ENCODE measurements at places on chromosomes 7 and 10. TPM values are rescaled to one million over a fixed set of nuclear protein-coding genes. Genes with fewer than 3 reads are reported as not detected.
A peak's percentile ranks its signal among the peaks of the same experiment; 100 is the strongest.

DNA sequence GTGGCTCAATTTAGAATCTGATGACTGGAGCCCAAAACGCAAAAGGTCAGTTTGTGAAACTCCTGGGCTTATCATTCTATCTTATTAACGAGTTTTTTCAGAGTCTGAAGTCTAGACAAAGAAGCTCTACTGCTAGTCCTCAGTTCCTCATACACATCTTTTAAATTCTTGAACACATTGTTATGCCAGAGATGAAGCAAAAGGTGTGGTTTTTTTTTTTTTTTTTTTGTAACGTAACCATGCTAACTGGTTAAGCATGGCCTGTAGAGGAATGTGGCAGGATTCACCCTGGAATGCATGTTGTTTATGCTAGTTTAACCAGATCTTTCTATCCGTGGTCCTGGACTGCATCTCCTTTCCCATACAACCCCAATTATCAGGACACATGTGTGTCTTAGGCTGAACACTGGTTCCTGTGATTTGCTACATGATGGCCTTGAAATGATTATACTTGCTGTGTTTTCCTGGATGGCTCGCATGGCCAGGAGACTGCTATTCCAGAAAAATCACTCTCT lies 79.3 kb upstream of the MDFIC start:
- H3K36me3 ChIP-seq = no peaks in the 10 kb centered on the region
- H3K27me3 ChIP-seq = no peaks in the 10 kb centered on the region
- H3K4me1 ChIP-seq = no peaks in the 10 kb centered on the region
- DNase-seq = no peak

OPN4 gene
- not detected for total RNA-seq

SPDYE1 gene
- total RNA-seq = not detected

GRCh38 chr10:124030061-124030460 lies 63.3 kb downstream of the CHST15 start:
- no peak overlapping the region for H3K4me3 ChIP-seq
- H3K27ac ChIP-seq = no peak overlapping the region
- no peaks in the 10 kb centered on the region for H3K4me1 ChIP-seq

- no peak for DNase-seq
- H3K27me3 ChIP-seq = no peaks in the 10 kb centered on the region
- no peak overlapping the region for H3K27ac ChIP-seq
- no peaks in the 10 kb centered on the region for H3K36me3 ChIP-seq
- H3K4me3 ChIP-seq = no peak overlapping the region
Measured at GRCh38 chr7:94605031-94605430, 50.9 kb downstream of the SGCE start.

- no peak overlapping the region for H3K4me3 ChIP-seq
- no peak overlapping the region for H3K27ac ChIP-seq
- H3K4me1 ChIP-seq = no peaks in the 10 kb centered on the region
- H3K36me3 ChIP-seq = no peaks in the 10 kb centered on the region
- no peaks in the 10 kb centered on the region for H3K27me3 ChIP-seq
Measured at GRCh38 chr7:3370068-3370830, 69.2 kb downstream of the SDK1 start.

DNA sequence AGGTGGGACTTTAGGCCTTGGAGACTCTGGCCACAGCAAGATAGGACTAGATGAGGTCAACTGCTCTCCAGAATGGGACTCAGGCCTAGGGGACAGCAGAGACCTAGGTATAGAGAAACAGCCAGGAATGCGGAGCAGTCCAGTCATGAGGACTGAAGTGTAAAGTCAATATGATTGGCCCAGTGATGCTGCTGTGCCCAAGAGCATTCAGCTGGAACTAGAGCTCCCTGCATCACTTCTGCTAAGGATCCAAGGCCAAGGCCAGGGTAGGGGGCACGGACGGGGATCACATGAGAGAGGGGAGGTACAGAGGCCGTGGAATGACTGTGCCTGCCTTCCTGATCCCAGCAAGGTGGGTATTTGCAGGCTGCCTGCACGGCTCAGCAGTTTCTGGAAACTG lies 237.9 kb downstream of the FRMD4A start:
- no peak overlapping the region for H3K4me3 ChIP-seq
- no peaks in the 10 kb centered on the region for H3K36me3 ChIP-seq
- H3K27ac ChIP-seq = no peak overlapping the region
- H3K4me1 ChIP-seq = no peaks in the 10 kb centered on the region
- H3K27me3 ChIP-seq = no peaks in the 10 kb centered on the region

- no peak overlapping the region for H3K4me3 ChIP-seq
- DNase-seq = peak; percentile 65
- H3K4me1 ChIP-seq = peaks cover under 1% of the 10 kb centered on the region
- H3K27me3 ChIP-seq = no peaks in the 10 kb centered on the region
- no peak overlapping the region for H3K27ac ChIP-seq
- H3K36me3 ChIP-seq = no peaks in the 10 kb centered on the region
Measured at GRCh38 chr7:106736508-106737201, 75.7 kb upstream of the CCDC71L start.

DNA sequence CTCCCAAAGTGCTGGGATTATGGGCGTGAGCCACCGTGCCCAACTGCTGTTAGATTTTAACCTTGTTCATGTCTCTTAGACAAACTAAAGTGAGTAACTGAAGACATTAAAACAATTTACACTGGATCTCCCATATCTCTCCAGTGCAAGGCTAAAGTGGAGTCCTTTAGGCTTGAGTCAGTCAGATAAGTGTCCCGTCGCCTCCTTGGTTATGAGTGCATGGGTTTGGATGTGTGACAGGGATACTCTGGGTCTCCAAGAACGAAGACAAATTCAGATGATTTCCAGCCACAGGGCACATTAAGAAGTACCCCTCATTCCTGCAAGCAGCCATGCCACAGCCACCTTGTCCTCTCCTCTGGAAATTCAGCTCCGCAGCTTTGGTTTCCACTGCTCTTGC lies 66.1 kb upstream of the PDZD8 start:
- no peaks in the 10 kb centered on the region for H3K4me1 ChIP-seq
- H3K4me3 ChIP-seq = no peak overlapping the region
- no peak overlapping the region for H3K27ac ChIP-seq

FAM185A gene
- total RNA-seq = 12.8 TPM

- no peaks in the 10 kb centered on the region for H3K36me3 ChIP-seq
- no peaks in the 10 kb centered on the region for H3K4me1 ChIP-seq
- no peak overlapping the region for H3K27ac ChIP-seq
- no peak for DNase-seq
- H3K27me3 ChIP-seq = no peaks in the 10 kb centered on the region
- no peak overlapping the region for H3K4me3 ChIP-seq
Measured at GRCh38 chr7:16978358-16979244, 96.8 kb upstream of the AGR3 start.

DNA sequence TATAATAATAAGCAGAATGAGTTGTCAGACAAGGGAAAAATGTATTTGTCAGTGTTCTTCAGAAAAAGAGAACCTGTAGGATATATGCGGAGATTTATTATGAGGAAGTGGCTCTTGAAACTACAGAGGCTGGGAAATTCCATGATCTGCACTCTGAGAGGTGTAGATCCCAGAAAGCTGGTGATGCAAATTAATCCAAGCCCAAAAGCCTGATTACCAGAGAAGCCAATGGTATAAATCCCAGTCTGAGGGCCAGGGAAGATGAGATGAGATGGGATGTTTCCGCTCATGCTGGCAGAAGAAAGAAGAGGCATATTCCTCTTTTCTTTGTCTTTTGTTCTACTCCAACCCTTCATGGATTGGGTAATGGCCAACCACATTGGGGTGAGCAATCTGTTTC lies 732.8 kb upstream of the IGFBP3 start:
- DNase-seq = no peak
- H3K36me3 ChIP-seq = no peaks in the 10 kb centered on the region
- no peaks in the 10 kb centered on the region for H3K4me1 ChIP-seq
- no peak overlapping the region for H3K27ac ChIP-seq
- H3K27me3 ChIP-seq = no peaks in the 10 kb centered on the region

GRCh38 chr7:25995216-25995615 lies 156.8 kb upstream of the NFE2L3 start:
- no peaks in the 10 kb centered on the region for H3K27me3 ChIP-seq
- no peak overlapping the region for H3K27ac ChIP-seq
- DNase-seq = no peak
- H3K4me3 ChIP-seq = no peak overlapping the region
- no peaks in the 10 kb centered on the region for H3K36me3 ChIP-seq
- peaks cover 16% of the 10 kb centered on the region for H3K4me1 ChIP-seq

GRCh38 chr10:99709480-99710229 lies 22.3 kb downstream of the COX15 start:
- no peaks in the 10 kb centered on the region for H3K4me1 ChIP-seq
- no peak for DNase-seq
- H3K36me3 ChIP-seq = peaks cover 31% of the 10 kb centered on the region
- no peak overlapping the region for H3K27ac ChIP-seq
- no peak overlapping the region for H3K4me3 ChIP-seq

DNA sequence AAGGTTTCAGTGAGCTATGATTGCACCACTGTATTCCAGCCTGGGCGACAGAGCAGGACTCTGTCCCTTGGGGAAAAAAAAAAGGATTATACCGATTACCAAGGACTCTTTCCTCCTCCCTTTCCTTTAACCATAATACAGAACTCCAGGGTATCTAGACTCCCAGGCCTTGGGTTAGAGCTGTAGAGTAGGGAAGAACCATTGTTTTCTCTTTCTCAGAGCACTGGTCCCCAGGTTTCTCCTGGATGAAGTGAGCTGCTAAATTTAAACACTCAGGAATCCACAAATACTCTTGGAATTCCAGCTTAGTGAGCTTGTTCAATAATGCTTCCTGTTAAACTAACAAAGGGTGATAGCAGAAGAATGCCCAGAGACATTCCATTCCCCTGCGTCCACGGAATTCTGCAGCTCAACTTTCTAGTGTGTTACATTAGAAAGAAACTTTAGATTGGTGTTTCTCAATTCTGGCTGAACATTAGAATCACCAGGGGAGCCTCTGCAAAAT lies 14.6 kb upstream of the RPEL1 start:
- DNase-seq = no peak
- H3K4me3 ChIP-seq = no peak overlapping the region
- no peaks in the 10 kb centered on the region for H3K4me1 ChIP-seq

DNA sequence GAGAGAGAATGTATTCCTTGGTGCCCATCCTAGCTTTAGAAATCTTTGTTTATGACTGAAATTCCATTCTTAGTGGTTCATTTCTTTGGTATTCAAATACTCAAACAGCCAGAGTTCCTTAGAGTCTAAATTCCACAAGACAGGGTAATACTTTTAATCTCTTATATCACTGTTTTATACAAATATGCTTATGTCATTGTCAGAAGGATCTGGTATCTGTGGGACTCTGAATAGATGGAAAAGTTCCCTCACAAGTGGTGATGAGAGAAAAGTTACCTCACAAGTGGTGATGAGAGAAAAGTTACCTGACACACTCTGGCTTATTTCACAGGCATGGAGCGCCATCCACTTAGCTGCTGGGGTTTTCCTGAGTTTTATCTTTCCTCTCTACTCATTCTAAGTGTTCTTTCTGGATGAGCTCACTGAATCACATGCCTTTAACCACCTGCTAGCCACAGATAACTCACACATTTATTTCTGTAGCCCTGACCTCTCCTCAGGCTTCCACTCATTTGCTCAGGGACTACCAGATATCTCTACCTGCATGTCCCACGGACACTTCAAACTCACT lies 784.0 kb downstream of the SUGCT start:
- H3K27ac ChIP-seq = no peak overlapping the region
- H3K4me3 ChIP-seq = no peak overlapping the region
- no peak for DNase-seq

SPDYE16 gene
- 0.78 TPM for total RNA-seq

GRCh38 chr7:16883918-16884317 lies 2.1 kb upstream of the AGR3 start:
- no peaks in the 10 kb centered on the region for H3K4me1 ChIP-seq
- H3K27me3 ChIP-seq = no peaks in the 10 kb centered on the region
- no peak overlapping the region for H3K4me3 ChIP-seq
- no peaks in the 10 kb centered on the region for H3K36me3 ChIP-seq

GNGT1 gene
- total RNA-seq = not detected

DNA sequence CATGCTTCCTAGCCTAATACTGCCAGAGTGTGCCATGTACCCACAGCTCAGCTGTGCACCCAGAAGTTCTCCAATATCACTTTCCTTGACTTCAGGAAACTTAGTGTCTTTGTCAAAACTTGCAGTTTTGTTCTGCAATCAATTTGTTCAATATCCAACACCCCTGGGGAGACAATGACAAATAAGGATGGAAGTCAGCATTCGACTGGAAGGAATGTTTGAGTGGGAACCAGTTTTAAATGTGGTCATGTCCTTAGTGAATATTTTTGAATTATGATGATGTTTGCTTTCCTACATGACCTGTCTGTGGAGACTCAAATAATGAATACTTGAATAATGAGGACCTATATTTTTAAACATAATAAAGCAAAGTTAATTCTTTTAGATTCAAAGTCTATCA lies 112.0 kb downstream of the ANK3 start:
- H3K4me3 ChIP-seq = no peak overlapping the region
- H3K4me1 ChIP-seq = no peaks in the 10 kb centered on the region
- no peak overlapping the region for H3K27ac ChIP-seq
- H3K27me3 ChIP-seq = no peaks in the 10 kb centered on the region

Data from naive thymus-derived CD4-positive, alpha-beta T cell (primary cell).